ENCODE measurements at places on chromosomes 7 and 10.
A peak's percentile ranks its signal among the peaks of the same experiment; 100 is the strongest.

GRCh38 chr10:94439275-94439861, 37.0 kb downstream of the TBC1D12 start:
- no peak for DNase-seq

GRCh38 chr10:1600861-1601260, 136.5 kb downstream of the ADARB2 start:
- DNase-seq, result no peak

- no peak for DNase-seq
Measured at GRCh38 chr7:41700044-41700471, 2.8 kb downstream of the INHBA start.

GRCh38 chr10:13743101-13743693, 156.4 kb downstream of the PRPF18 start:
- DNase-seq, result no peak

DNA sequence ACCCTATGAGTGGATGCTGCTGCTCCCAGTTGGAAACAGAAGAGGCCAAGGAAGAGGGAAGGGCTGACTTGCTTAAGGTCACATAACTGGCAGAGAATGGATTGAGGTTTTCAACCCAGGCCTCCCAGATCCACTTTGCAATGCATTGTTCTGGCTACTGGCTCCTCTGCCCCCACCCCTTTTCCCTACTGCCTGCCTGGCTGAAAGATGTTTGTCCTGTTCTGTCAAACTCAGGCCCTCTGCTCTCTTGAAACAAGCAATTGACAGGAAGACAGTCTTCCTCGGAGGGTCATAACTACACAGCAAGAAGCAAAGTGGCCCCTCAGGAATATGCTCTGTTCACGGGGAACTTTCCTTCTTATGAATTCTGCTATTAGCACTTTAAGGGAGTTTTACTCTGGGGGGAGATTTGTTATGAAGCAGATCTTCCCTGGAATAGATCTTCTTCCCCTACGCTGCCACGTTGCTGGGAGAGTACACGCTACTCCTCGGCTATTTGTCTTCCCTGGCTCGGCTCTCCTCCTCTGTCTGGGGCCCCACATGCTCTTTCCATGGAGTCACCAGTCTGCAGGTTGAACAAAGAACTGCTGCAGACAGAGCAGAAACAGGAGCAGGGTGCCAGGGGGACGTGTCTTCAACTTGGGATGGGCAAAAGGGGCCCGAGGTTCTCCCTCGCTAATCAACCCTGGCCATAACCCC, 436.1 kb downstream of the TYW1 start:
- DNase-seq, result no peak

- no peak for DNase-seq
Measured at GRCh38 chr10:53006663-53007526, 234.3 kb upstream of the MBL2 start.

DNA sequence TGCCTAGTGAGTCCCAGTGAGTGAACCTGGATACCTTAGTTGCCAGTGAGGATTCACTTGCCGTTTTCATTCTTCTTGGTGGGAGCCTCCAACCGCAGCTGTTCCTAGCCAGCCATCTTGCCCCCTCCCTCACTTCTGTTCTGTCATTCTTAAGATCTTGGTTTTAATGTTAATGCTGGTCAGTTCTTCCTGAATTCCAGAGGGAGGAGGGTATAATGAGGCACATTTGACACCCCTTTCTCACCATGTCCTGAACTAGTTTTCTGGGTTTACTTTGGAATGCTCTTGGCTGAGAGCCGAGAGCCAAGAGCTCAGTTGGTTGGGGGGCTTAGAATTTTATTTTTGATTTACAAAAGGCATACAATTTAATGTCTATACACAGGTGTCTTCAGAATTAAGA, 78.5 kb upstream of the ADCY1 start:
- DNase-seq, result no peak

- DNase-seq, result no peak
Measured at GRCh38 chr7:19110026-19110730, 7.3 kb downstream of the TWIST1 start.

GRCh38 chr7:131774419-131775220, 218.2 kb upstream of the PODXL start:
- DNase-seq, result no peak

GRCh38 chr7:68671046-68671445, 927.2 kb upstream of the AUTS2 start:
- DNase-seq, result no peak

- no peak for DNase-seq
Measured at GRCh38 chr7:130113887-130114286, 43.6 kb downstream of the KLHDC10 start.

- DNase-seq, result no peak
Measured at GRCh38 chr7:17020250-17020649, 138.5 kb upstream of the AGR3 start.

GRCh38 chr7:149209518-149210269, 14.3 kb downstream of the ZNF282 start:
- DNase-seq, result peak; percentile 63

- DNase-seq, result peak; percentile 38
Measured at GRCh38 chr10:95445837-95446486, 115.2 kb downstream of the SORBS1 start.

DNA sequence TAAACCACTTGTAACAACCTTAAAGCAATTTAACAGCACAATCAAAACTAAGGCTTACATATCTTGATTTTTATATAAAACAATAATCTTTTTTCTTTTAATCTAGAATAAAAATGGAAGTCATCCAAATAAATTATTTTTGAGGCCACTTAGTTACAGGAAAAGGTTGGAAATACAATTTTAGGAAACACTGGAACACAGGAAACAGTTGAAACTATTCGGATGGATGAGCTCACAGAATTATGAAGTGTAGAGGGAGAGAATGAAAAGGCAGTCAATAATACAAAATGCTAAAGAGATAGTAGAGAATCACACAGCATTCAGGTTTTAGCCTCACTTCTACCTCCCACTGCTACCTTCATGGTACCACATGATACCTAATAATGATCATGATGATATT, 124.2 kb downstream of the SEMA3D start:
- DNase-seq, result no peak

- no peak for DNase-seq
Measured at GRCh38 chr10:129914960-129915359, 49.1 kb downstream of the EBF3 start.

GRCh38 chr7:82194016-82194643, 249.4 kb downstream of the CACNA2D1 start:
- DNase-seq, result no peak

DNA sequence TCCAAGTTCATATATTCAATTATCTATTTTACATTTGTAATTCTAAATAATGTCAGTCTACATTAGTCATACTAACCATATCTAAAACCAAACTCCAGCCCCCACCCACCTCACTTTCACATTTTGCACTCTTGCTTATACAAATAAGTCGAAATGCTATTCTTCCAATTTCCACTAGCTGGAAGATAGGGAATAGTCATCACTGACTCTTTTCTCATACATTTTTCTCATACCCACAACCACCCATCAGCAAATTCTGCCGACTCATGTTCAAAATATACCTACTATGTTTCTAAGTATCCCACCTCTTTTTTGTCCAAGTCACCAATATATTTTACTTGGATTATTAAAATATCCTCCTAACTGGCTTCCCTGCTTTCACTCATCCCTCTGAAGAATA, 93.2 kb upstream of the DGKB start:
- DNase-seq, result no peak

- DNase-seq, result no peak
Measured at GRCh38 chr10:89845541-89846280, 144.3 kb downstream of the KIF20B start.

DNA sequence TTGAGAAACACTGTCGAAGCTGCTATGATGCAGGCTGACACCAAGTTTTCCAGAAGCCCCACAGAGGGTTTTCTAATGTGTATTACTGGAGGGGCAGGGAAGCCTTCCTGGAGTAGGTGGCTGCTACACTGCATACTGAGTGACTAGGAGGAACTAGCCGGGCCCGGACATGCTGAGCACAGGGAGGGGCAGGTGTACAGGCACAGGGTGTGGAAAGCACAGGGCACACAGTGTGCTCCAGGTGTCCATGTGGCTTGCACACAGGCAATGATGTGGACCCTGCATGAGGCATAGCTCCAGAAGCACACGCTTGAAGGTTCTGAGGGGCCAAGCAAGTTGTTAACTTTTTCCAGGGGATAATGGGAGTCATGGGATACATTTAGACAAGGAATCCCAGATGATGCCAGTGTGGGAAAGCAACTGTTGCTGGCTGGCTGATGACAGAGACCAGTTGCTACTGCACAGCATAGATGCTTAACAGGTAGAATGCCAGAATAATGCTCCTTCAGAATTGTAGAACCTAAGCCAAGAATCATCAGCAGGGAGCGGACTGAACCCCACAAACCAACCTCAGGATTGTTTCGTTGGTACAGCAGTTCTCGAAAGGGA, 14.6 kb downstream of the DHX32 start:
- no peak for DNase-seq

DNA sequence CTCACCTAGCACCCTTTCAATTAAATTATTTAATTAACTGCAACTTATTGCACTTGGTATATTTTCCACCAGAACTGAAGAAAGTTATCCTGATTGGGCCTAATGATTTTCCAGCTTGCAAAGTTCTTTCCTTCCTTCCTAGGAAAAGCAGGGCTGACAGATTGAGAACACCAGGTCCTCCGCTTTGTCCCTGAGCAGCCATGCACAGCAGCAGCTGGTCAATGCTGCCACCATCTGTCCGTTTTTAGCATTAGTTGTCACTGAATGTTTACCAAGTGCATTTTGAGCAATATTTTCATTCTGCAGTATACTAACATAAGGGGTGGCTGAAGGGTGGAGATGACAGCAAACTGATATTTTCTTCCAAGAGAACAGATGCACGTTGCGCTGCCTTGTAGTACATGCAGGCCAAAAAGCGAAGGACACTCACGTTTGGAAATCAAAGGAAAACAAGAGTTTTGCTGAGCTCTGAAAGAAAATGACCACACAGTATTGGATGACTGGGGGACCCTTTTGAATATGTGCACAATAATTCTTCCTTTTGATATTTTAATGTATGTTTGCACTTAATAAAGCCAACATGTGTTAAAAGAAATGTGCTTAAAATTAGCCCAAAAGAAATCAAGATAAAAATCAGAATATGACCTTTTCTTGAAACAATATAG, 248.8 kb upstream of the PTN start:
- DNase-seq, result no peak

DNA sequence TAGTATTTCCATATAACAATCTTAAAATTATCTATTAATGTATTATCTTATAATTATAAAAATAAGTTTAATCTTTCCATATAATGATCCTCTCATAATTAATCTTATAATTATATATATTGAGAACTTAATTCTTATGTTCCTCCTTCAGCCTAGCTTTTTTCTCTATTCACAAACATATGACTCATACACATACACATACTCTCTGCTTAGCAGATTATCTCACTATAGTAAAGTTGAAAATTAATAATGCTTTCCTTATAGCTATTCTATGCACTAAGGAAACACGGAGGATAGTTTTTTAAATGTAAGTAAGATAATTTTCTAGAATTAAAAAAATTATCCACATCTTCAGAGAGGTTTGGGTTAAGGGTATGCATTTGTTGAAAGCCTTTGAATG, 47.7 kb upstream of the ITGB8 start:
- no peak for DNase-seq

GRCh38 chr7:23334482-23335056, 35.4 kb downstream of the MALSU1 start:
- DNase-seq, result no peak

DNA sequence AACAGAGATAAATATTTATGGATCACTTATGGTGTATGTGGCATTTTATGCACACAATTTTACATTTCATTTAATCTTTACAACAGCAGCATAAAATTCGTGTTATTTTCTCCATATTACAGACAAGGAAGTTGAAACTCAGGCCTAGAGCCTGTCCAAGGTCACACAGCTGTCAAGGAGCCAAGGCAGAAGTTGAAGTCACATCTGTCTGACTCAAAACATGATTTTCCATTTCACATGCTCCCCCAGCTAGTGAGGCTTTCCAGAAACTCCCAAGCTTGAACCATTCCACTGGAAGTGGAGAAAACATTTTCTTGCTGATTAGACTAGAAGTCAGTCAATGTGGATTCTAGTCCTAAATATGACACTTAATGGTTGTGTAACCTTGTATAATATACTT, 110.5 kb downstream of the HECTD2 start:
- DNase-seq, result no peak

DNA sequence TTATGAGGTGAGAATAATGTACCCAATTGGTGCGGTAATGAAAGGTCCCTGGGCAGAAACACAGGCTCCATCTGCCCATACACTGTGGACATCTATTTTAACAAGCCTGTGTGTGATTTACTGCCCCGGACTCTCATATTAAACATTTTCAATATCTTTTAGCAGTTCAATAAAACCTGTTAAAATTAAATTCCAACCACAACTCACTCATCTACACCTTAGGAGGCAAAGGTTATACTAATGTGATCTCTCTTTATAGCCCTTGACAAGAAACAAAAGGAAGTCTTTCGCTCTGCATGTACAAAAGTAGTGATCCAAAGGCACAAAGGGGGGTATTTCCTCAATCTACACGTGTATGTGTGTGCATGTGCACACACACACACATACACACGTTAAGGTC, 186.0 kb downstream of the PARD3 start:
- DNase-seq, result no peak
